Stimulated activated naive CD4-positive, alpha-beta T cell (primary cell): ENCODE measurements at places on chromosomes 1 and 21.

DNA sequence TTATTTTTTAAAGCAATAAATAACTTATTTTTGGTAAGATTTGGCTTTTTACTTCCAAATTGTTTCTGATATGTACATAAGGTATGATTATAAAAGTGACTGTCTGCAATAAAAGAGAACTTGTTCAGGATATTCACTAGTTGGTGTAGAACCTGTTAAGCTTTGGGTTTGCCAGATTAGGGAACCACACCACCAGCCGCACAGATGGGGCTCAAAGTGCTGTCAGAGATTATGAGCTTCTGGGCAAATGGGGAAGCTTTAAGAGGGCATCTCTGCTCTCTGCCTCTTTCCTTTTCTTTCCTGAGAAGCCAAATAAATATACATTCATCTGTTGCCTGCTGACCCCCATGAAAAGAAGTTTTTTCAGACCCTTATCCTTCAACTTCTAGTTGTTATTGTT lies 25.4 kb downstream of the IVNS1ABP start:
- DNase-seq: no peak

DNA sequence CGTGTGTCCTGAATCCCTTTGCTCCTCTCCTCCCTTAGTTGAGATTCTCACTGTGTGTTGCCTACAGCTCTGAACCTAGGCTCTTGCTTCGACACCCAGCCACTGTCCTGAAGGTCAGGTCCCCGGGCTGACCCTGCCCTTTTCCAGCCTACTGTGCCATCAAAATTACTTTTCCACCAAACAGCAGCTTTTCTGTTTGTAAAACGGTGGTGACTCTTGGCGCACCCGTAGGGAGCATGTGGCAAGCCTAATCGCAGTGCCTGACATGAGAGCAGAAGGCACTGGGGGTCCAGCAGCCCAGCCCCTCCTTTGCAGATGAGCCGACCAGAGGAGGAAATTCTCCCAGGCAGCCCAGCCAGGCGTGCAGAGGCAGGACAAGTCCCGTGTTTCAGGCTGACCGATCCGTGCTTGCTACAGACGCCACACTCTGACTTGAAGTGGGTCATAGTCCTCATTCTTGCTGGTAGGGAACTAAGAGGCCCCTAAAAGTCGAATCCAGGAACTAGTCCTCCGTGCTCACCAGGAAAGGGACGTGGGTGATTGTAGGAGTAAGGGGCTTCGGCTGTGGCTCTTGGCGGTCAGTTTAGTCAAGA lies 6.8 kb downstream of the GPR137B start:
- DNase-seq: no peak

GRCh38 chr1:86389307-86389706 lies 6.8 kb downstream of the ODF2L start:
- DNase-seq: no peak

- no peak for DNase-seq
Measured at GRCh38 chr21:45088116-45088515, 13.7 kb downstream of the ADARB1 start.

DNA sequence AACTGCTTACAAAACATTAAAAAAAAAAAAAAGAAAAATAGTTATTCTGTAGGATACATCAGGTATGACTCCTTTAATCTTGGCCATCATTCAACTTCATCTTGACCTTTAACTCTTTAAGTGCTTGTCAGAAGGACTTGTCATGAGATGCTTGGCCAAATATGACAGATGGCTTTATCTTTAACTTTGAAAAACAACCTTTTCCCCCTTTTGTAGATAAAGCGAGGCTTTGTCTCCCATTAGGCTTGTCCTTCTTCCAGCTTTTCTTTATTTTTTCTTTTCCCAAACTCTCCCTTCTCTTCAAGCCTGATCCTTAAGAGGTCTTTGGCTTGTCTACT lies 2.3 kb downstream of the SRSF10 start:
- DNase-seq: no peak

DNA sequence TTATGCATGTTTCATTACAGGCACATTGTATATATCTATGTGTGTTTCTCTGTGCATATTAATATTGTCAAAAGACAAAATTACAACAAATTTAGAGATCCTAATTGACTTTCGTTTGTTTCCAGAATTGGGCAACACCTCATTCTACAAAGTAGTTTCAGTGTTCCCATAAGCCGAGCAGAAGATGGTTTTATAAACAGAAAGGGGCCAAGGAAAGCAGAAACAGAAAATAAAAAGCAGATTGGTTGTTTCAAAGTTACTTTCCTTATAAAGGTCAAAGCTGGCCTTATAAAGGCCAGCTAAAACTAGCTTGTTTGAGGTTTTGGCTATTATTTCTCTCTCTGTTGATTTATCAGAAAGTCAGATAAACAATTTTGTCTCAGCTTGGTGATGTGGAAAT lies 116.2 kb upstream of the FGGY start:
- DNase-seq: no peak

DNA sequence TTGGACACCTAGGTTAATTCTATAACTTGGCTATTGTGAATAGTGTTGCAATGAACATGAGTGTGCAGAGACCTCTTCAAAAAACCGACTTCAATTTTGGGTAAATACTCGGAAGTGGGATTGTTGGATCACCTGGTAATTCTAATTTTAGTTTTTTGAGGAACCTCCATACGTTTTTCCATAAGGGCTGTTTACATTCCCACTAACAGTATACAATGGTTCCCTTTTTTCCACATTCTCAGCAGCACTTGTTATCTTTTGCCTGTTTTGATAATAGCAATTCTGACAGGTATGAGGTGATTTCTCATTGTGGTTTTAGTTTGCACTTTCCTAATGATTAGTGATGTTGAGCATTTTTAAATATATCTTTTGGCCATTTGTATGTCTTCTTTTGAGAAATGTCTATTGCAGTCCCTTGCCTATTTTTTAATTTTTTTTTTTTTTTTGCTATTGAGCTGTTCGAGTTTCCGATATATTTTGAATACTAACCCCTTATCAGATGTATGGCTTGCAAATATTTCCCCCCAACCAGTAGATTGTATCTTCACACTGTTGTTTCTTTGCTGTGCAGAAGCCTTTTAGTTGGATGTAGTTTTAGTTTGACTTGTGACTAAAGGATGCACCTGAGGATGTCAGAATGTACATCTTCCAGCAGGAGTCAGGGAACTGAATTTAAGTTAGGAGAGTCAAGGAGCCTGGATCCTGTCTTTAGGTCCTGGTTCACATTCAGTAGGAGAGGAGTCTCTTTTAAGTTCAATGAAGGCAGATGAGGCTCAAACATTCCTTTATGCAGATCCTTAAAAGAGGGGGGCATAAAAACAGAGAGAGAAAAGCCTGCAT lies 120.0 kb downstream of the S1PR1 start:
- DNase-seq: no peak

- no peak for DNase-seq
Measured at GRCh38 chr1:48939828-48940227, 163.1 kb upstream of the BEND5 start.

GRCh38 chr1:90143591-90143990 lies 148.7 kb downstream of the ZNF326 start:
- no peak for DNase-seq

- no peak for DNase-seq
Measured at GRCh38 chr1:184210031-184210430, 158.5 kb downstream of the TSEN15 start.

DNA sequence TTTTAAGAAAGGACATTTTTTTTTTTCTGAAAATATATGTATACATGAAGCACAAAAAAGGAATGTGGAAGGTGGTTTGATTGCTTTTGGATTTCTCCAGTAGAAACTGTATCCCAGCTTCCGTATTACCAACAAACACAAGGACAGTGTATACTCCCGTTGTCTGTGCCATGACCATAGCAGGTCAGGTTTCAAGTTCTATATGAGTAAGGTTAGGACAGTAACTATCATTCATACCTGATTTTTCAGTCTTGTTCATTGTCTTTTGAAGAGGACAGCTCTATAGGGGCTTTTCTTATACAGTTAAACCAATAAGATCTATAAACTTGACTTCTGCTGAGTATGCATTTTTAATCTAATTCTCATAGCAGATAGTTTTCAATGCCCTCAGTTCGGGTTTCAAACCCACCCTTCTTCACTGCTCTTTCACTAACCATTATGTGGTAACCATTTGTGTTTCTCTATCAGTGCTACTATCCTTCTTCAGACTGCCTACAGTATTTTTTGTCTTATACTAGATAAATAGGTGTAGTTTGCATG lies 19.6 kb downstream of the UBAP2L start:
- DNase-seq: no peak

DNA sequence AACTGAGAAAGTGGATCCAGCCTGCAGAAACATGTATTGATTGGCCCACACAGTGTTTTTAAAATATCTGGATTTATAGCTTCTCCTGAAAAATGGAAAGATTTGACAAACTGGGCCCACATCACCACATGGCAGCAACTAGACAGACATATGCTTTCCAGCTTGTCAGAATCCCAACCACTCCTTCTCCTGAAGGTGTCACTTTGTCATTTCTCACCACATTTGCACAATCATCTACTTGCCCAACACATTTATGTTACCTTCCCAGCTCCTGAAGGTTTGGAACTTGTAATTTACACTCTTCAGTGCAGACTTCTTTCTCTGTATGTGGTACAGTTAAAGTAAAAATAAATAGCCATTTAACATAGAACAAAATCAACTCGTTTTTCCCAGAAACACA lies 126.1 kb upstream of the KIAA1614 start:
- DNase-seq: no peak

GRCh38 chr1:162561037-162561615 lies 396 bp upstream of the UAP1 start:
- peak; percentile 96 for DNase-seq

DNA sequence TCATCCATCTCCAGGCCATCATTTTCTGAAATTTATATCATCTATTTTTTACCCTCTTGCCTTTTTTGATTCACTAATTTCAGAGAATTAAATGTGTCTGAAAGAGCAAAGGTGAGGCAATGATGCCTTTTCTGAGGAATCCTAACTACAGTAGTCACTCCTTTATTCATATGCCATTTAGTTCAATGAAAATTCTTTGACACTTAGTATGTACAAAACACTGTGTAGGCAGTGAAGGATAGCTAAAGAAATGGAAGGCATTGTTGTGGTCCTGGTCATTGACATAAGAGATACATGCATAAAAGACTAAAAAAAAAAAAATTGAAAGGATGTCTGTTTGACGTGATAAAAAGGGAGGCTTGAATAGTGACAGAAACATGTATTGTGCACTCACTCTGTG lies 171.9 kb upstream of the BEND5 start:
- no peak for DNase-seq
